Stromal cell of bone marrow (primary cell): ENCODE measurements at places on chromosomes 7 and 10.

DNA sequence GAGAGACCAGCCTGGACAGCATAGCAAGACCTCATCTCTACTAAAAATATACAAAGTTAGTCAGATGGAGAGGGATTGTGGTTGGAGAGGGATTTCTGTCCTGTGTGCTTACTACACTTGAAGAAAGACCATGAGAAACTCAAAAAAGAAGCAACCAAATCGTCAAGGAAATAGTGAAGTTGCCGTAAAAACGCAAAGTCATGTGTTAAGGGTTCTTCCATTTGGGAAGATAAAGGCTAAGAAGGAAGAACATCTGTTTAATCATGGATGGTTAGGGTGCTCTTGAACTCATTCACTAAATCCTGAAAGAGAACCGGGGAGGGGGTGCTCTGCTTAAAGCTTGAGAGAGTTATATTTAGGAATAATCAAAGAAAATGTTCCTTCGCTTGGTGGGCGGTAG is 59.8 kb upstream of the KDM7A start:
- no peak for DNase-seq

DNA sequence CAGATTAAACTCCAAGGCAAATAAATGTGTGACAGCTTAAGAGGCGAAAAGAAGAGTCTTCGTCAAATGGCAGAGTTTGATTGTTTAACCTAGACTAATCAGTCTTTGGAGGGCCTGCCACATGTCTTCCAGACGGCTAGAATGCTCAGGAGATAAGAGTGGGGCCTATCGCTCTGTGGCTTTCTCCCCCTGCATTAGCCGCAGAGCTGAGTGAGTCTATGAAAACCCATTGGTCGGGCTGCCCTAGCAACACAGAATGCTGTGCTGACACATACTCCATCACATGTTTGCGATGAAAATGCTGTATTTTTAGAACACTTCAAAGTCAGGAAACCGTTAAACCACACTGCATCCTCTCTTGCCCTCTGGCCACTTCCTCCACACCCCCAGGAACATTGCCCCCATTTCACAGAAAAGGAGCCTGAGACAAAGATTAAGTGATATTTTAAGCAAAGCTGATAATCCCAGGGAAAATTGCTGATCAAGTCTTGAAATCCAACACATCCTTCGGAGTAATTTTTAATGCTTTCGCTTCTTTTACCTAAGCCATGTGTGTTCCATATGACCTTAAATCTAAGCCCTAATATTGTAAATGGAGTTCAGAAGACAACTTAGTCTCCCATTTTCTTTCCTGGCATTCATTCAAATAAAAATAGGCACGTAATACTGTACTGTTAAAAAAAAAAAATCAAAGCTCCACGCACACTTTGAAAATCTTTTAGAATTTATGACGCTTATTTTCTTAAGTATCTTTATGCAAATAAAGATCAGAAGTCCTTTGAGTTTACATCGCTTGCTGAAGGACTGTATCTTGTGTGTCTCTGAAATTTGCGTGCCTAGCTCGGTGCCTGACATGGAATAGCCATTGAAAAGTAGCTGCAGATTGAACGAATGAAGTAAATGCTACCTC is 161.2 kb downstream of the CELF2 start:
- DNase-seq: no peak

DNA sequence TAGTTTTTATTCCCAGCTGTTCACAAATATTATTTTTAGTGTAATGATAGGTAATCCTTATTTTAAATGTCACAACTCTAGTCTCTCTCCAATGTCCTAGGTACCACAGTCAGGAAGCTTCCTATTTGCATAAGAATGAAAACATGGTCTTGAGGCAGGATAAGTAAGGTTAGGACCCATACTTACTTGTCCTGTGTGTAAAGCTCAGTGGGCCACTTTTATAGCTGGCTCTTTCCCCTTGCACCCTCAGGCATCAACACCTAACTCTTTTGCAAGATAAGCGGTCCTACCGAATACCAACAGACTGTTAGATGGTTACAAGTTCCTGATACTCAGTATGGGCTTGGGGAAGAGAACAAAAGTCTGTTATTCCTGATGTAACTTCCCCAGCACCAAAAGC is 986.9 kb downstream of the NRG3 start:
- no peak for DNase-seq

GRCh38 chr10:52742731-52743130 is 29.9 kb downstream of the MBL2 start:
- no peak for DNase-seq
